T47D (cell line): ENCODE measurements at places on chromosomes 1 and 21.

DNA sequence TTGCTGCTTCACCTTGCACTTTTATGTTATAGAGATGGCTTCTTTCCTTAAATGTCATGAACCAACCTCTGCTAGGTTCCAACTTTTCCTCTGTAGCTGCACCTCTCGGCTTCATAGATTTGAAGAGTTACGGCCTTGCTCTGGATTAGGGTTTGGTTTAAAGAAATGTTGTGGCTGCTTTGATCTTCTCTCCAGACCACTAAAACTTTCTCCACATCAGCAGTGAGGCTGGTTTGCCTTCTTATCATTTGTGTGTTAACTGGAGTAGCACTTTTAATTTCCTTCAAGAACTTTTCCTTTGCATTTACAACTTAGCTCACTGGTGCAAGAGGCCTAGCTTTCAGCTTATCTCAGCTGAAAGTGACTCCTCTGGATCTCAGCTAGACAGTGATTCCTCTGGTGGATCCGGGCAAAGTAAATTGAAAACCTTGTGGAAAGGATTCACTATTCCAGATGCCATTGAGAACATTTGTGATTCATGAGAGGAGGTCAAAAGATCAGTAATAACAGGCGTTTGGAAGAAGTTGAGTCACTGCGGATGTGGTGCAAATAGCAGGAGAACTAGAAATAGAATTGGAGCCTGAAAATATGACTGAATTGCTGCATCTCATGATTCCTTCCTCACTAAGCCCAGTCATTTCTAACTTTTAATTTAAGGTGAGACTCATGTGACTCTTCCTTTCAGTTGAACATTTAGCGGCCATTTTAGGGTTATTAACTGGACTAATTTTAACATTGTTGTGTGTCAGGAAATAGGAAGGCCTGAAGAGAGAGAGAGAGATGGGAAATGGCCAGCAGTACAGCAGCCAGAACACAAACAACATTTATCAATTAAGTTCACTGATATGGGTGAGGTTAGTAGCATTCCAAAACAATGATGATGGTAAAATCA lies 16.2 kb upstream of the RGS1 start:
- DNase-seq = no peak

DNA sequence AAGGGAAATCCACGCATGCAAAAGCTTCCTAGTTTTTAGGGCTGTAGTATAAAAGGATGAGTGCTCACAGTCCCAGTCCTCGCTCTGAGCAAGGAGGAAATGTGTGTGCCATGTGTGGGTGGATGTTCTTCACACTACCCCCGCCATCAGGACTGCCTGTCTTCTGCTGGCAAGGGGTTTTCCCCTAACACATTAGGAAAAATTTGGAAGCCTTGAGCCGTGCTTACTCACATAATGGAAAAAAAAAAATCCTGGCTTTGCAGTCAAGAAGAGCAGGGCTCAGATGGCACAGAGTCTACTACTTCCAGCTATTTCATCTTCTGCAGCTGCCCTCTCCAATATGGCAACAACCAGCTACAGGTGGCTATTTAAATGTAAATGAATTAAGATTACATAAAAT lies 363.1 kb downstream of the PLPP3 start:
- no peak for DNase-seq

GRCh38 chr1:180548686-180549317 lies 10.0 kb upstream of the OVAAL start:
- no peak for DNase-seq

DNA sequence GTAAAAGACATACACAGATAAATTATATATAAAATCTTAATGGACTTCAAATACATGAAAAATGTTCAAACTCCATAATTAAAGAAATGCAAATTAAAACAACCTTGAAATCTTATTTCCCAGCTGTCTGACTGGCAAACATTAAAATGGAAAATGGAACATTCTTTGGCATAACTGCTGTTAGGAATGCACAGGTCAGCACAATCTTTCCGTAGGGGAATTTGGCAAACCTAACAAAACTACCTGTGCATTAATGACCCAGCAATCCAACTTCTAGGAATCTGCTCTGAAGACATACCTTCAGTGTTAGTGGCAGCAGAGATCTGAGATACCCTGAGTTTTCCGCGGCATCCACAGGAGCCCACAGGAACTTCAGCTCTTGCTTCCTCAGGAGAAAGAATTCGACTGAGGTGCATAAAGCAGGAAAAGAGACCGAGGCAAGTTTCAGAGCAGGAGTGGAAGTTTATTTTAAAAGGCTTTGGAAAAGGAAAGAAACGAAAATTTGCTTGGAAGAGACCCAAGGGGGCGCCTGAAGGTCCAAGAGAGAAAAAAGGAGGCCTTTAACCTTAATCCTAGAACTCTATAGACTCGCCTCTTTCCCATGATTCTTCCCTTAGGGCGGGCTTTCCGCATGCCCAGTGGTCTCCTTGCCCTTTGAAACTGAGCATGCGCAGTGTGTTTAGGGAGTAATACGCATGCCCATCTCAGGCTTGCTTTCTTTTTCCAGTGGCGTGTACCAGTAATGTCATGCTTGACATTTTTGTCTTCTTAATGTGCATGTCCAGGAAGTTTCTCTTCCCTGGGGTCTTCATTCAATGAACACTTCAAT lies 24.8 kb downstream of the LYPD8 start:
- DNase-seq = peak; percentile 61

DNA sequence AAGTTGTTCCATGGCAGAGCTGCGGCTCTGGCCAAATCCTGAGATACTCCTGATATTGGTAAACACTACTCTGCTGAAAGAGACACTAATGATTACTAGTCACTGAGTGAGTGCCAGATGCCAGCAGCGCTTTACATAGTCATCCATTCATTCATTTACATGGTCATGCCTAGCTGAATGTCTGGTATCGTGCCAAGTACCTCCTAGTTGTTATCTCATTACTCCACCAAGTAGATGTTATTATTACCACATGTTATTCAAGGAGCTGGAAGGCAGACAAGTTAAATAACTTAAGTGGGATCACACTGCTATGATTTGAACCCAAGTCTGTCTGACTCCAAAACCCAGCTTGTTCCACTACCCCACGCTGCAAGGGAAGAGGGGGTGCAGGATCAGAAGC lies 4.7 kb downstream of the OLFML2B start:
- no peak for DNase-seq

DNA sequence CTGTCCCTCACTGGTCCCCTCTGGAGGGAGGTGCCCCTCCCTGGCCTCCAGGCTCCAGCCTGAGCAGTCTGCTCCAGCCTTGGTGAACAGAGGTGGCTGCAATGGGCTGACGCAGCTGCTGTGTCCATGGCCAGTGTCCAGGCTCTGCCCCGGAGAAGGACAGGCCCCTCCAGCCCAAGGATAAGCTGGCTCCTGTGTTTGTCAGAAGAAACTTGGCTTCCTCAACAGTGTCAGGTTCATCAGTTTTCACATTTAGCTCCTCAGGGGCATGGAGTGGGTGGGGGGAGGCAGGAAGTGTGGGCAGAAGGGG lies 402.8 kb downstream of the MATN1 start:
- no peak for DNase-seq

DNA sequence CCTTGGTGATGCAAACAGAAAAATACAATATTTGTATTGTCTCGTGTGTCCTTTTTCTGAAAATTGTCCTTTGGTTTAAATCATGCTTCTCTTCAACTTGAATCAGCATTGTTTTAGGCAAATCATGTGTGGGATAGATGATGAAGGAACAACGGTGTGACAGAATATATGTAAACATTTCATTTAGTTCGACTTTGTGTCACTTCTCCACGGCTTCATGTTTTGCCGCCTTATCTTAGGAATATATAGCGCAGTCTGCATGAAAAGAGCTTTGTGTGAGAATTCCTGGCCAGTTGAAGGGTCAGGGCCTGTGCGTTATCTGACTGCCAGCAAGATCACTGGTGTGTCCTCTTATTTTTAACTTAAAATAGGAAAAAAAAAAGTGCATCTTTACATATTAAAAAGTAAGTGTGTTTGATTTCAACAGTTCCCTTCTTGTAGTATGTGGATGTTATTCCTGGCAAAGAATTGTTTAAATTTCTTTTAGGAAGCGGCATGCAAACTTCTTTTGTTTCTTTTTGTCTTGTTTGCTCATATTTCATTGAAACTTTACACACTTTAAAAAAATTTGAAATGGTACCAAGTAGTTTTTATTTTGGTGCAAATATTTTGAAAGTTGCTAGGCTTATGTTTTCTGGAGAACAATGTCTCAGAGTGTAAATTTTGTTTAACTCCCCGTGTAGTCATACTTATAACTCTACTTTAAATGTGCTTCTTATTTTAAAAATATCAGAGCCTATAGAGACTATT lies 465.2 kb downstream of the USP25 start:
- DNase-seq = no peak

- DNase-seq = no peak
Observed at GRCh38 chr1:233252441-233252840, 43.1 kb downstream of the PCNX2 start.

GRCh38 chr1:180255536-180256340 lies 25.7 kb downstream of the LHX4 start:
- DNase-seq = no peak

- no peak for DNase-seq
Observed at GRCh38 chr21:29178926-29179325, 48.5 kb downstream of the MAP3K7CL start.

DNA sequence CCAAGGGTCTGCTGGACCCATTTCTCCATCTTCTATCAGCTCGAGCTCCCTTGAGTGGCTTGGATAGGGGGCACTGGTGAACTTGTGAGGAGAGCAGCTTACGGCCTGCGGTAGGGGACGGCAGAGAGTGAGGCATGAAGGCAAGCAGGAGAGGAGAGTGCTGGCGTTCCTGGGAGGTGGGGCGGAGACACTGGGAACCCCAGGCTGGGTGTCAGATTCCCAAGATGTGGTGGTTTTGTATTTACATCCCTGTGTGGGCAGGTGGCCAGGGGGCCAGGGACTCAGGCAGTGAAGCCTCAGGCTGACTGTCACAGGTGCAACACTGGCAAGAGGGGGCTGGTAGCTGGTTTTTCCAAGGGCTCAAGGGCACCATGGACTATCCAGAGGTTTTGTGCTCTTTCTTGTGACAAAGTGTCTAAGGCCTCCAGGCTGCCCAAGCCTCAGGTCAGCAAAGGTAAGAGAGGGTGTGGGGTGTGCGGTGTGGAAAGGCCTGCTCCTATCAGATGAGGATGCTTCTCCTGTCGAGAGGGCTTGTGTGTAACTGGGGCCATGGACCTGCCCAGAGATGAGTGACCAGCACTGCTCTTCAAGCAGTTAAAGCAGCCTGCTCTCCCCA lies 45.1 kb upstream of the ROR1 start:
- no peak for DNase-seq
